ENCODE measurements at places on chromosomes 2 and 18.
A peak's percentile ranks its signal among the peaks of the same experiment; 100 is the strongest.

GRCh38 chr2:23696752-23697045 is 230.2 kb downstream of the ATAD2B start:
- no peaks in the 10 kb centered on the region for H3K27me3 ChIP-seq
- no peak for DNase-seq
- peaks cover 3% of the 10 kb centered on the region for H3K4me1 ChIP-seq
- no peak overlapping the region for H3K27ac ChIP-seq
- H3K4me3 ChIP-seq, result no peak overlapping the region

GRCh38 chr2:182057002-182057401 is 71.3 kb downstream of the PPP1R1C start:
- no peaks in the 10 kb centered on the region for H3K4me1 ChIP-seq
- no peaks in the 10 kb centered on the region for H3K36me3 ChIP-seq
- peaks cover 11% of the 10 kb centered on the region for H3K27me3 ChIP-seq
- H3K27ac ChIP-seq, result no peak overlapping the region

GRCh38 chr2:5609201-5609600 is 83.0 kb upstream of the SOX11 start:
- H3K27ac ChIP-seq, result no peak overlapping the region
- DNase-seq, result no peak
- H3K27me3 ChIP-seq, result peaks cover 4% of the 10 kb centered on the region
- no peak overlapping the region for H3K4me3 ChIP-seq
- no peaks in the 10 kb centered on the region for H3K4me1 ChIP-seq
- H3K36me3 ChIP-seq, result no peaks in the 10 kb centered on the region

GRCh38 chr2:216354306-216354705 is 18.0 kb downstream of the MARCHF4 start:
- peaks cover 13% of the 10 kb centered on the region for H3K27me3 ChIP-seq
- peaks cover 7% of the 10 kb centered on the region for H3K4me1 ChIP-seq
- no peaks in the 10 kb centered on the region for H3K36me3 ChIP-seq
- DNase-seq, result no peak
- no peak overlapping the region for H3K27ac ChIP-seq
- H3K4me3 ChIP-seq, result no peak overlapping the region

DNA sequence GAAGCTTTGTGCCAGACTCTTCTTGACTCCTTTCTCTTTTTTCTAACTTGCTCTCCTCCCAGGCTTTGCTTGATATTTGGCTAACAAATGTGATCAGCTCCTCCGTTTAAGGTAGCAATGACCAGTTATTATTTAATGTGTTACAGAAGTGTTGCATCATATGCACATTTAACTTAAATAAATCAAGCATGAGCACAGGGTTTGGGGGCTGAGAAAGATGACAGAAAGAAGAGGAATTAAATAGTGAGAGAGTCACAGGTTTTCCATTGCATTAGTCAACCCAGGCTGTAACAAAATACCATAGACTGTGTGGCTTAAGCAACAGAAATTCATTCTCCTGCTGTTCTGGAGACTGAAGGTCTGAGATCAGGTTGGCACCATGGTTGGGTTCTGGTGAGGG is 343.8 kb downstream of the RPRM start:
- peak overlapping the region; percentile 53 for H3K4me3 ChIP-seq
- no peak overlapping the region for H3K27ac ChIP-seq
- no peaks in the 10 kb centered on the region for H3K36me3 ChIP-seq
- H3K4me1 ChIP-seq, result no peaks in the 10 kb centered on the region

Measured in naive B cell (primary cell).